Left ventricle myocardium inferior (tissue), 1 donor: ENCODE measurements at places on chromosomes 4 and X.

DNA sequence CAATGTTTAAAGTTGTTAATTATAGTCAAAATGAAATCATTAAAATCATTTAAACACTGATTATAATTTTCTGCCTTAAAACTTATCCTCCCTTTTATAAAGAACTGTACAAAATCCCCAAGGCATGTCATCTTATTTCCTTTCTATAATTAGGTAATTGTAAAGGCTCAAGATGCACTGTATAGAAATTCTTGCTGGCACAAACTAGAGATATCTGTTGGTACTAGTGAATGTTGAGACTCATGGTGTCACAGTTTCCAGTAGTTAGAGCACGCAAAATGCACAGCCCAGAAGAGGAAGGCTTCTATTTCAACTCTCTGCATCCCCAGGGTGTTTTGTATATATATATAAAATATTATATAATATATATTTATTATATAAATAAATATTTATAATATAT, 22.7 kb upstream of the PLA2G12A start:
- no peak overlapping the region for H3K27ac ChIP-seq
- no peaks in the 10 kb centered on the region for H3K27me3 ChIP-seq
- H3K4me1 ChIP-seq: no peaks in the 10 kb centered on the region

- H3K27ac ChIP-seq: no peak overlapping the region
- no peaks in the 10 kb centered on the region for H3K4me1 ChIP-seq
- H3K4me3 ChIP-seq: no peak overlapping the region
- no peaks in the 10 kb centered on the region for H3K27me3 ChIP-seq
Observed at GRCh38 chr4:94390804-94391410, 48.3 kb upstream of the HPGDS start.

- H3K27ac ChIP-seq: no peak overlapping the region
- peaks cover 10% of the 10 kb centered on the region for H3K4me1 ChIP-seq
- H3K27me3 ChIP-seq: no peaks in the 10 kb centered on the region
- DNase-seq: no peak
- no peak overlapping the region for H3K4me3 ChIP-seq
- no peaks in the 10 kb centered on the region for H3K36me3 ChIP-seq
Observed at GRCh38 chrX:10190367-10190766, 33.6 kb downstream of the CLCN4 start.

DNA sequence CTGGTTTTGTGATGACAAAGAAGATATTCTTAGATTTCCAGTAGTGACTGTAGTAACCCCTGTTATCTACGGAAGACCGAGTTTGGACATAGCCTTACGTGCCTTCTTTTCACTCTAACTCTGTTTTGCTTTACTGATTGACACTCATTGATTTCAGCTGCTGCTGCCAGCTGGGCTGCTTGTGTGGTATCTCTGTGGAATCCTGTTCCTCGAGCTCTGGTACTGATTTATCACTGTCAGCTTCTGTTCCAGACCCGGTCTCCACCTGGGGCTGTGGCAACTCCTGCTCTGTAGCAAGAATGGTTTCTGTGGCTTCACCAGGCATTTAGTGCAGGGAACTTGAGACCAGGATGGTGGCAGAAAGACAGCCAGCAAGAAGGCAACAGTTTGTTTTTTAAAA, 24.6 kb upstream of the LAP3 start:
- no peak overlapping the region for H3K4me3 ChIP-seq
- no peaks in the 10 kb centered on the region for H3K4me1 ChIP-seq

DNA sequence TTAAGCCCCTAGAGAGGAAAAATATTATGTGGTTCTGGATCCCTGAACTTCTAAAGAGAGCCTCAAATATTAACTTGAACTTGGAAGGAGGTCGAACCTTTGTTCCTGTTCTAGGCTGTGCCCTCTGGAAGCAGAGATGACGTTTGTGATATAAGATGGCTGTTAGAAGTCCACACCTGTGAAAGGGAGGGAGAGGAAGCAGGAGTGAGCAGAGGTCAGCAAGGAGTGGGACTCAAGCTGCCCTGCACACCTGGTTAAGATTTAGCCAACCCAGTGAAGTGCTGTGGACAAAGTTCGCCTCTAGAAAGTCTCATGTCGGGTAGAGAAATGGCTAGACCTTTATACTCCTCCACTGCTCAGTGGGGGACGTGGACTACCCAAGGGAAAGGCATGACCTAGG, 566.2 kb downstream of the MID1IP1 start:
- no peak for DNase-seq
- no peak overlapping the region for H3K4me3 ChIP-seq
- H3K27ac ChIP-seq: no peak overlapping the region
- no peaks in the 10 kb centered on the region for H3K36me3 ChIP-seq
- H3K4me1 ChIP-seq: no peaks in the 10 kb centered on the region

GRCh38 chr4:138952411-138952810, 63.2 kb upstream of the NOCT start:
- H3K4me1 ChIP-seq: peaks cover 6% of the 10 kb centered on the region
- no peak overlapping the region for H3K4me3 ChIP-seq
- no peak overlapping the region for H3K27ac ChIP-seq
- H3K27me3 ChIP-seq: no peaks in the 10 kb centered on the region
- DNase-seq: no peak

DNA sequence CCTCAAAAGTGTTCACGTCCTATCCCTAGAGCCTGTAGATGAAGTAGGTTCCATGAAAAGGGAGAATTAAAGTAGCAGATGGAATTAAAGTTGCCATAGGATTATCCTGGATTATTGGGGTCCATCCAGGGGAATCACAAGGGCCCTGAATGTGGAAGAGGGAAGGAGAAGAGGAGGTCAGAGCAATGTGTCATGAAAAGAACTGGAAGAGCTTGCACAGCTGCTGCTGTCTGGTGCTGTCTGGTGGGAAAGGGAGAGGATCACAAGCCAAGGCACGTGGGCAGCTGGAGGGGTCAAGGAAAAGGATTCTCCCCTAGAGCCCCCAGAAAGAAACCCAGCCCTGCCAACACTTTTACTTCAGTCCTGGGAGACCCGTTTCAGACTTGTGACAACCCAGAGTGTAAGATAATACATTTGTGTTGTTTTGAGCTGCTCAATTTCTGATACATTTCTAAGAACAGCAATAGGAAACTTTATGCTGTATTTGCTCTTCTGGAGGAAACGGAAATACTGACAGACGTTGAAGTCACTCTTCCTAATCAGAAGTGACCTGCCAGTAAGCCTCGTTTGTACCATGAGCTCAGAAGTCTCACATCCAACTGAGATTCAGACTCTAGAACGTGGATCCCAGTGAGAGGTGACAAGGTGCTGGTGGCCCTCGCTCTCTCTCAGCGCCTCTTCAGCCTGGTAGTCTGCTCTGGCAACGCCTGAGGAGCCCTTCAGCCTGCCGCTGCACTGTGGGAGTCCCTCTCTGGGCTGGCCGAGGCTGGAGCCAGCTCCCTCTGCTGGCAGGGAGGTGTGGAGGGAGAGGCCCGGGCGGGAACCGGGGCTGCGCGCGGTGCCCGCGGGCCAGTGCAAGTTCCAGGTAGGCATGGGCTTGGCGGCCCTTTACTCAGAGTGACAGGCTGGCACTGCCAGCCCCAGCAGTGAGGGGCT, 34.7 kb upstream of the ENPP6 start:
- H3K36me3 ChIP-seq: no peaks in the 10 kb centered on the region
- peaks cover 10% of the 10 kb centered on the region for H3K4me1 ChIP-seq
- DNase-seq: no peak
- H3K27me3 ChIP-seq: no peaks in the 10 kb centered on the region

GRCh38 chrX:17685026-17685425, 52.3 kb upstream of the SCML1 start:
- no peak for DNase-seq
- H3K27me3 ChIP-seq: no peaks in the 10 kb centered on the region
- H3K27ac ChIP-seq: no peak overlapping the region
- no peaks in the 10 kb centered on the region for H3K36me3 ChIP-seq
- peaks cover 3% of the 10 kb centered on the region for H3K4me1 ChIP-seq
- H3K4me3 ChIP-seq: no peak overlapping the region

DNA sequence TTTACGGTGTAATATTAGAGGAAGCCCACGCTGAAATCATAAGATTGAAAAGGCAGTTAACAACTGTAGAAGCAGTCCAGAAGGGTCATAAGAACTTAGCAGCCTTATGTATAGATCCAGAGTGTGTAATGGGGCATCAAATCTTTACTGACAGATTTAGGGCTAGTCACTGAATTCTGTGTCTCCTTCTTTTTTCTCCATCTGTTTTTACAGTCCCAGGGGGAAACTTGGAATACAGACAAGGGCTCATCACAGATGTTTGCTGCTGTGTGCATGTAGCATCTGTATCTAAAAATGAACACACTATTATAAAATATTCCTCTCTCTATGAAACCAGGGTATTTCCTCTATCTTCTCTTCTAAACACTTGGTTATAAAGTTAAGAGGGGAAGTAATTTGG, 43.9 kb downstream of the CYSLTR1 start:
- no peaks in the 10 kb centered on the region for H3K27me3 ChIP-seq
- no peak for DNase-seq
- no peaks in the 10 kb centered on the region for H3K36me3 ChIP-seq
- H3K4me1 ChIP-seq: no peaks in the 10 kb centered on the region
- H3K27ac ChIP-seq: no peak overlapping the region
